Left hindlimb (tissue), 1 donor: ENCODE measurements at places on chromosomes 7 and 10.

GRCh38 chr7:142385491-142386340 lies 127.9 kb upstream of the PRSS58 start:
- no peak for DNase-seq

GRCh38 chr10:12829831-12830390 lies 171.6 kb downstream of the CCDC3 start:
- no peak for DNase-seq

GRCh38 chr7:70614237-70615045 lies 517.5 kb upstream of the GALNT17 start:
- DNase-seq, result peak; percentile 89

DNA sequence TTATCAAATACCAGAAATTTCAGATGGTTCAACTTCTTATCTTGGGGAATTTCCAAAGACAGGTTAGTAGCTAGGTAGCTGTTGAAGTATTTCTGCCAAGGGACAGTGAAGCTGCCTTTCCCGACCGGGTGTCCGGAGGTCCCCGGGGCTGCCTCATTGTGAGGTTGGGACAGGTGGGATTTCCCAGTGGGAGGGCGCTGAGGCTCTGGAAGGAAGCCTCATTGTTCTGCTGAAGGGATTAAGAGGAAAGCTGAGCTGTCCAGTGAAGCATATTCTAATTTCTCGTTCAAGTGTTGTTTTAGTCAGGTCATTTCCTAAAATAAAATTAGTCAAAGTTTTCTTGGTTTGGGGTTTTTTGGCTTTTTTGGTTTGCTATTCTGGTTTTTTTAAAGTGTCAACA lies 244.2 kb downstream of the MGMT start:
- no peak for DNase-seq

- DNase-seq, result no peak
Measured at GRCh38 chr7:117076426-117076943, 123.2 kb downstream of the ST7 start.

DNA sequence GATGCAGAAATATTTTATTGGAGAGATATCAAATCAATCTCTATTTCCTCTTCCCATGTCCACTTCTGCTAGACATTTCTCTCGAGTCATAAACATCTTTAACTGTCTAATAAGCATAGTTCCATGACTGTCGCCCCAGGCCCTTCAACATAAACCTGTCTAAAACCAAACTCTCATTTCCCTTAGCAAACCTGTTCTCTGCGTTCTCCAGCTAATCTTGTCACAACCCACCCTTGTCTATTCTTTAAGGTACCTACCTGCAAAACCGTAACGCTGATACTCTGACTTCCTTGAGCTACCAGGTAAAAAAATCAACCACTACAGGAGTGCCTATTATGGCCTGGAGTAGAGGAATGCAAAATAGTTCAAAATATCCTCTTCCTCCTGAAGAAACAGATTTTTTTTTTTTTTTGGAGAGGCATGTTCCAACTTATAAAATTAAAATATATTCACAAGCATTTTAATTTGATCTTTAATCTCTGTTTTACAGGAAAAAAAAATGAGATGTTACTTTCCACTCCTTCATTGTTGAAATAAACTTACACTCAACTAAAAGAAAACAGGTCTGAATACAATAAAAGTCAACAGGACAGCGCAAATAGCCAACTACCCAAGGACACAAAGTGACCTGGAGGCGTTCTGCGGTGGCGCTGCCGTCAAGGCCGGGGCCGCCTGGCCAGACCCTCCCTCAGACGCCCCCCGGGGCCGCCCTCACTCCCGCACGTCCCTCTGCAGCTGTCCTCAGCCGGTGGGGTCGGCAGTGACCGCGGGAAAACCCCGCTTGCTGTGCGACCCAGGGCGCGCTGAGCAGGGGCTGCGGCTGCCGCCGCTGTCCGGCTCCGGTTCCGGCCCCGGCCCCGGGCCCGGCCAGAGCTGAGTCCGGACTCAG lies 765 bp downstream of the SLC25A40 start:
- no peak for DNase-seq

- DNase-seq, result no peak
Measured at GRCh38 chr7:19830604-19831003, 57.2 kb upstream of the TMEM196 start.

- DNase-seq, result no peak
Measured at GRCh38 chr7:107446988-107447387, 22.9 kb upstream of the GPR22 start.

DNA sequence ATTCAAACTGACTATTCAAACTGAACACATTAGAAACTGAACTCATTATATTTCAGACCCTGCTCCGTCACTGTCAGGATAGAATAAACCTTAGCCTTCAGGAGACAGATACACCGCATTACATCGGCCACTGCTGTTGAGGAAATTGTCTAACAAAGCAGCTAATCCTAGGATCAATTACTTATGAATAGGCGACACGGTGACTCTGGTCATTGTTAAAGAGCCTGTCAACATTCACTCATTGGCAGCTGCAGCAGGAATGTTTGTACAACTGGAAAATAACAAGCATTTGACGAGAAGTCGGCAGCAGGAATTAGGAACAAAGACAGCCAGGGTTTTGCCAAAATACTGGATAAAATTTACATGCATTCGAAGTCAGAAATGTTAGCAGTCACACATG lies 112.0 kb upstream of the MKX start:
- no peak for DNase-seq

DNA sequence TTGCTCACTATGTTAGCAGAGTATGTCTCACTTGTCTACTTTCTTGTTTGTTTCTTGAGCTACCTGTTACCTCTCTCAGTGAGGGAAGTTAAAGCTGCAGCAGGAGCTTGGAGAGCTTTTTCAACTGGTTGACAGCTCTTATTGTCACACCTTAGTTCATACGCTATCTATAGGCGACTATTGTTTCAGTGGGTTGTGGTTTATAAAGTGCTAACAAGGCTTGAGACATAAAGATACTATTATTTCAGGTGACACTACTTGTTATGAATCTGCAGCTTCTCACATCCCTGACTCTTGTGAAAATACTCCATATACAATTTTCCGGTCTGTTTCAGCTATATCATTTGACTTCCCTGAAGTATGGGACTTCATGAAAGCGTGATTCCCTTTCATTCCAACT lies 167.4 kb downstream of the CSTF2T start:
- DNase-seq, result no peak

GRCh38 chr7:596819-597182 lies 77.2 kb upstream of the PDGFA start:
- no peak for DNase-seq

DNA sequence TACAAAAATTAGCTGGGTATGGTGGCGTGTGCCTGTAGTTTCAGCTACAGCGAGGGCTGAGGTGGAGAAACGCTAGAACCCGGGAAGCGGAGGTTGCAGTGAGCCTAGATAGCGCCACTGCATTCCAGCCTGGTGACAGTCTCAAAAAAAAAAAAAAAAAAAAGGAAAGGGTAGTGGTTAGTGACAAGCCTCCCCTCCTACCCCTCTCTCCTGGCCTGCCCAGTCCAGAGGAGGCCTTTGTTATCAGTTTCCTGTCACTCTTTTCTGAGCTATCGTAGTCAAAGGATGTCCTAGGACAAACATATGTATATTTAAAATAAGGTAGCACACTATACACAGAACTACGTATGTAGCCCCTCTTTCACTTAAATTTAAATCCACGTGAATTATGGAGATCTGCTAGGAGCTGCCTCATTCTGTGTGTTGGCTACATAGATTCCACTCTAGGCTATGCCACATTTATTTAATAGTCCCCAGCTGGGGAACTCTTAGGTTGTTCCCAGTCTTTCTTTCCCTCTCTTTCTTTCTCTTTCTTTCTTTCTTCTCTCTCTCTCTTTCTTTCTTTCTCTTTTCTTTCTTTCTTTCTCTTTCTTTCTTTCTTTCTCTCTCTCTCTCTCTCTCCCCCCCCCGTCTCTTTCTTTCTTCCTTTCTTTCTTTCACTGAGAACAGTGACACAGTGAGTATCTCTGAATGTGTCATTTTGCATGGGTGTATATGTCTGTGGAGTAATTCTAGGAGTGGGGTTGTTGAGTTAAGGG lies 3.9 kb downstream of the TSPAN15 start:
- DNase-seq, result no peak
